ENCODE measurements at places on chromosomes 5 and 9.

GRCh38 chr9:32524892-32525708, 896 bp downstream of the RIGI start:
- DNase-seq: no peak

DNA sequence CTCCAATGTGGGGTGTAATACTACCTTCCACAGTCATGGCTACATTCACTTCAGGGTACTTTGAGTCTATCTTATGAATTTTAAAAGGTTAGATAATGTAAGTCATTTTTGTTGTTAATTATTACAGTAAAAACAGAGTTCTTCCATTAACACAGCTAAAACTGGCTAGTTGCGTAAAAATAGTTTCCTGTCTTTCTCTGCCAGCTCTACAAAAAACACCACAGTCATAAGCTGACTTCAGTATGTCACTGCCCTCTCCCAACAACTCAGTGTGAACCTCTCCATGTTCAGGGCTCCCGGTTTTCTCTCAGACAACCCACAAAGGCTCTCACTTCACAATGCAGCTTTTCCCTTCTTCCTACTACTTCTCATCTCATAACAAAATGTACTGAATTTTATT, 84.8 kb upstream of the ITGA1 start:
- no peak for DNase-seq

DNA sequence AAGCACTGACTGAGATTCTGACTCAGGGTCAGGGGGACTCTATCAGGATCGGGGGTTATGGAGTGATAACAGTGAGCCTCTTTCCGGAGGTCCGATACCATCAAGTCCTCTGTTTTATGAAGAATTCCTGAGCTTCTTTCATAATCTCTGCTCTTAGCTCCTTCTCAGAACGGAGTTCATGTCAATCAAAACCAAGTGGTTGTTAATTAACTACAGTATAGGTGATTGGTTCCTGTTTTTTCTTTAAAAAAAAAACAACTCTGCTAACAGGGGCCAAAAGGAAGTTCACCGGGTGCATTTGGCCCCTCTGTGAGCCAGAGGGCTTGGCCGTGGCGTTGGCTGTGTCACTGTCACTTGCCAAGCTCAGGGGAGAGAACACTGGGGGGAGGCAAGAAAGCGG, 4.0 kb downstream of the GFI1B start:
- DNase-seq: no peak

DNA sequence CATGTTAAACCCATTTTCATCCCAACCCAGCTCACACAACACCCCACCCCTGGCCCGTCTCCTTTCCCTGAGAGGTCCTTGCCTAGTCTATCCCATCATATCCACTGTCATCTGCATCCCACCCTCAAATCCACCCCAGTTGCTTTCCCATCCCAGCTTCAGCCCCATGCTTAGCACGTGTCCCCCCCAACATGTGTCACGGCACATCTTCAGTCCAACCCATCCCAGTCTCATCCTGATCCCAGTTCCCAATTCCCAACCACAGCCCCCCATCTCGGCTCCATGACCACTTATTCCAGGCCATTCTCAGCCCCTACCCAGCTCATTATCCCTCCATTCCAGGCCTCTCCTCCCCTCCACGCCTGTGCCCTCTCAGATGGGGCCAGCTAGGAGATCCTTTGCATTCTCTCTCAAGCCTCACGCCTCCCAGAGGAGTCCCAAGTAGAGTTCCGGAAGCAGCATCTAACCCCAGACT, 605 bp upstream of the DBN1 start:
- DNase-seq: no peak

DNA sequence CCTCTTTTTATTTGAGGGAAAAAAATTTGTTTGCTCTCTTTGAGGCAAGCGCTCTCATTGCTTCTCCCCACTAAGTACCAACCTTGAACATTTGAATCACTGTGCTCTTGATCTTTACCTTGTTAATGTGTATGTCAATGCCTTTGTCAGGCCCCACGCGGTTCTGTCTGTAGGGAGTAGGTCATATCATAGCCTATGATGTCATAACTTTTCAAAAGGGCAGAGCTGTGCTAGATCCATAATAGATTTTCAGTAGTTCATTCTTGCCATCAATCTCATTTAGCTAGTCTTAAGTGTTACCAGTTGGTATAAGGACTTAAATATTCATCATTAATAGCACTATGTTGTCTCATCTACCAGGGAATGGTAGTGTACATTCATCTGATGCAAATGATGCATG, 56.6 kb downstream of the MAST4 start:
- no peak for DNase-seq

DNA sequence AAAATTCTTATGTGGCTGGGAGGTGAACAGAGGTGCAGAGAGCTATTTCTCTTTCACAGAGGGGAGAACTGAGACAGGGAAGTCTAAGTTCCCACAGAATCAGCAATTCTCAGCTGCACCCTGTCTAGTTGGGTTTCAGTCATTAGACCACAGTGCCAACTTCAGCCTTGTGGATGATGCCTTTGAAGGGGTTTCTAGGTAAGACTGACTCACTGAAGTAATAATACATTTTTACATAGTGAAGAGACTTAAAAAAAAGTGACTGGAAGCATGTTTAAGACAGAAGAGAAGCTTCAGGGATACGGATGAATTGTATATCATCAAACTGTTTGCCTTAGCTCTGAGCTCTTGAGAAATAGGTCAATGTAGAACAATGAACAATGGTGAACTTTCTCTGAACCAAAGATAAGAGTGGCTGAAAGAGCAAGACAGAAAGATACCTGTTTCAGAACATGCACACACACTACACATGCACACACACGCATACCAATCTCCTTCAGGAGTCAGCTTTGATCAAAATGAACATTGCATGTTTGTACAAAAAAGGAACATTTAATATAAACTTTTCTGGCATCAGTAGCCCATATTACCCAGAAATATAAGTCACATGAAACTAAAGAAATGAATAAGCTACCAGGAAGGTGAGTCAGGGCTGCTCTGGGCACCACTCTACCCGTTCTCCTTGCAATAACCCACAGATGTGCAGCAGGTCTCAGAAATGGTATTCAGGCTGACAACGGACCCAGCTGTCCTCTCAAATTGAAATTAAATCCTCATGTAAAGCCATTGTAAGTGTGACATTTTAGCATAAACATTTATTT, 12.6 kb upstream of the FYB1 start:
- no peak for DNase-seq

- DNase-seq: no peak
Measured at GRCh38 chr5:179900711-179901110, 7.0 kb downstream of the TBC1D9B start.

- no peak for DNase-seq
Measured at GRCh38 chr5:81420039-81420667, 26.2 kb upstream of the ACOT12 start.

DNA sequence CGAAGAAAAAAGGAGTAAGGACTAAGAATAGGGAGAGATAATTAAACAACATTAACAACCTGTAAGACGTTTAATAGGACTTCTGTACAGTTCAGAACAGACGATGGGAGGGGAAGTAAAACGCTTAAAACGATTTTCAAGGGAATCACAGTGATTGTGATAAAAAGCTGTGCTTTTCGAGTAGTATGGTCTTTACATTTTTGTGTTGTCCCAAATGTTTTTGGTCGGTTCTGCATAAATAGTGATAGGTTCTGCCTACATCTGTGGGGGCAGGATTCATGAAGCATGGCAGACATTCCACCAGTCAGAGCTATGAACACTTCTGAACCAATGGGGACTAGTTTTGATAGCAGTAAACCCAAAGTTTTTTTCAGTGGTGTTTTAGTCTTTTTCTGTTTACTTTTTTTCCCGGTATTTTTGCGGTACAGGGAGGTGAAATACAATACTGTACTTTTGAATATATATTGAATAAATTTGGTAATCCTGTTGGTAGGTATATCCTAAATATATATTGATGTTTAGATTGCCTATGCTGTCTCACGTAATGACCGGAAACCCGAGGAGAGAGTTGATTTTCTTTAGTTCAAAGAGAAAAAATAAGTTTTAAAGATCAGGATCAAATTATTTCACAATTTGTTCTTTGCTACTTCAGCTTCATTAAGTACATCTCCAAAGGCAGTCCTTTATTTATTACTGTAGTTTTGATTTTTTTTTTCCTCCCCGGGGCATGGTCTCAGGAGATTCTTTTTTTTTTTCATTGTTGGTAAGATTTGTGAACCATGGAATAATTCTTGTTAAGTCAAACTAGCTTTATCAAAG, 1.3 kb downstream of the ERBIN start:
- DNase-seq: peak; percentile 1

DNA sequence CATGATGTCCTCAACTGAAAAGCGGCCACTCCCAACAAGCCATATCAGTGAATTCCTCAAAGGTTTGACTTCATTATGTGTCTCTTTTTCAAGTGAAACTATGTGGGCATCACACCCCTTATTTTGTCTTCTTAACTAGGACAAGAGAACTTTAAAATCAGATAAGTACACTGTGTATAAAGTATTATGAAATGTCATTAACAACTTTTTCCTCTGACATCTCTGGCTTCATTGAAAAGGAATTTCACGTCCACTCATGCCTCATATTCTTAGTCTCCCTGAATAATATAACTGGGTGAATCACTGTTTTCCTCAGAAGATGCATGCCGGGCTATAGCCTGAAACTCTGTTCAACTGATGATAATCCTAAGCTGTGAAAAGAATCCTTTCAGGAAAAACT, 415.8 kb downstream of the ACTL7B start:
- no peak for DNase-seq

GRCh38 chr9:134670042-134670525, 28.5 kb downstream of the COL5A1 start:
- no peak for DNase-seq

DNA sequence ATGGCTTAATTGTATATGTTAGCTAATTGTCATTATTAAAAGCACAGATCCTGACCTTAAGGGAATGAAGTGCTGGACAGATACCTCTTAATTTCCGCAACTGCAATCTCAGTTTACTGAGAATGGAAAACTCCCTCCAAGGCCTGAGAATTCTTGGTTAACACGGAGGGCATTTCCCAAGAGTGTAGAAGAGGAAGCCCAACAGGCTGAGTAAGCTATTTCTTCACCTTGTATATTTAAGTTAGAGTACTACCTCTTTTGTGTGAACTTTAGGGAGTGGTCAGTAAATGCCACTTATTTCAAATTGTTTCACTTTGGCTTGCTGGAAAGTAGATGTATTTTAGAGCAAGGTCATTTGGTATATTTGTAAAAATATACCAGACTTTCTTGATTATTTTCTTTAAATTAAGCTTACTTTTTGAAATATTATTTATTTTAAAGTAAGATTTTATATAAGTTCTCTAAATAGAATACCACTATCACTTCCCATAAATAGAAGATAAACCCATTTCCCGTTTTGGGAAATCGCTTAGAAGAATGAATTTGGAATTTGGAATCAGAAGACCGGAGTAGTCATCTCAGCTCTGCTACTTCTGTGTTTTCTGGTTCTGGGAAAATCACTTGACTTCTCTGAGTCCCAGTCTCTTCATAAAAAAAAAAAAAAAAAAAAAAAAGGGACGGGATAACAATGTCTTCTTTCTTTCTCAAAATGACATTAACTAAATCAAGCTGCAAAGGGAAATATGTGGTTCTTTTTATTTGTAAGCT, 26.0 kb upstream of the C9orf72 start:
- DNase-seq: no peak

- no peak for DNase-seq
Measured at GRCh38 chr9:96156171-96156974, 145.6 kb downstream of the HSD17B3 start.

- DNase-seq: no peak
Measured at GRCh38 chr9:4353236-4353635, 53.4 kb upstream of the GLIS3 start.

- no peak for DNase-seq
Measured at GRCh38 chr5:155076379-155076778, 62.8 kb downstream of the KIF4B start.

DNA sequence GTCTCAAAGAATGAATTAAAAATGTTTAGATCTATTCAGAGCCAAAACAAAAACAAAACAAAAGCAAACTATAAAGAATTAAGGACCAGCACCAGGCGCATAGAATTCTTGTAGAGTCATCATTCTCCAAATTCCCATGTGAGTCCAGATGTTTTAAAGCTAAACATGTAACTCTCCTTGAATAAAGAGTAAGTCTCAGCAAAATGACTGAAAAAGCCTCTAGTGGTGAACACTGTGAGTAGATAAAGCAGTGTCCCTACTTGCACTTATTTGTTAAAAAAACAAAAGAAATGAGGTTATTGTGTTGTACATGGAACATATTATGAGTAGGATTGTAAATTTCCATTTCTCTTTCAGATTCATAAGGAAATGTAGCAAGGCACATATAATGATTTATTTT, 44.0 kb downstream of the NNT start:
- no peak for DNase-seq

DNA sequence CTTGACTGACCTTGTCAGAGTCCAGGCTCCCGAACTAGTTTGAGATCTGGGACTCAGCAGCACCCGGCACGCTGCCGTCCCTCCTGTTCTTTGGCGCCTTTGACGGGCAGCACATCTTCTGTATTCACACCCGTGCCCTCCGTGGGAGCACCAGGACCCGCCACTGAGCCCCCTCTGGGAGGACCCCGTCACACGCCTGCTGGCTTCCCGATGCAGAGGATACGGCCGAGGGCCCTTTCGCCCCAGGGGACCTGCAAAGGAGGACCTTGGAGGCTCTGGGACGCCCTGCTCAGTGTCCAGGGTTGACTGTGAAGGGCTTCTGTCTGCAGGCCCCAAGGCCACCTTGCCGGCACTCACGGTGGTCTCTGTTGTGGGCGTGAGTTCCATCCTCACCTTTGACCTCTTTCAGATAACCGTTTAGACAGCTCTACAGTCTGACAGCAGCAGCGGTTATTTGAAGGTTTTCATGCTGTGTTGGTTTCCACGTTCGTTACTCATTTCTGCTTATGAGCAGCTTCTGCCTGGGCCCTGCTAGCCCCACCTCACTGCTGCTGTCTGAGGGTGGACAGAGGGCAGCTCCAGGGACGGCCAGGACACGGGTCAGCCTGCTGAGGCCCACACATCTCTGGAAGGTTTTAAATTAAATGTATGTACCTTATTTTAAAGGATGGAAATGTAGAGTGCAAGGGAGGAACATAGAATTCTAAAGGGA, 12.6 kb upstream of the EXOC3 start:
- DNase-seq: no peak

GRCh38 chr5:143931986-143932385, 120.0 kb downstream of the HMHB1 start:
- no peak for DNase-seq

DNA sequence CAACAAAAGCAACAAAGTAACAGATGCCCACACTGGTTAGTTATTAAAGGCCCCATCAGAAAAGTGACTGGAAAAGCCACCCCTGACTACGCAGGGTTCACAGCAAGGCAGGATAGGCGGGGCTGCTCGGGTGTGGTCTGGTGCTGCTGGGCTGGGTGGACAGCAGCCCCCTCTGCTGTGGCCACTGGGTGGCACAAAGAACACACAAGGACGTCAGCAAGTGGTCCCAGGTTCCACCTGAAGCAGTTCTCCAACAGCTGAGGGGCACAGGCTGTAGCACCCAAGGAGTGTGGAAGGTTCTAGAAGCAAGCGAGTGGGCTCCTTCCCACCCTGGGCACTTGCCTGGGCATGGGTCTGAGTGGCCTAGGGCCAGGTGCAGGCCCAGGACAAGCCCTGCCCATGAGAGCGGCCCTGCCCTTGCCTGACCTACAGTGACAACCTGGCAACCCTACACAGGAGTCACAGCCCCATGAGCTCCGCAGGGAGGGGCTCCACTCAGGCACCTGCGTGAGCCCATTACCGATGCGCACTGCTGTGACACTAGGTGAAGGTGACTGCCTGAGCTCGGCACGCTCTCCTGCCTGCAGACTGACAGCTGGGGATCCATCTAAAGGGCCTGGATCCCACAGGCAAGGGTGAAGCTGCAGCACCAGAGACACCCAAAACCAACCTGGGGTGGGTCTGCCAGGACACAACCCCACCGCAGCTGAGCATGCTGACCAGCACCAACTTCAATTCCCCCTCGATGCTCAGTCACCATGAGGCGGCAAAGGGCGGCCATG, 8.1 kb downstream of the BRD9 start:
- no peak for DNase-seq

GRCh38 chr9:105269593-105269992, 25.1 kb downstream of the SLC44A1 start:
- DNase-seq: no peak
